ENCODE measurements at places on chromosomes 6 and 20.
A peak's percentile ranks its signal among the peaks of the same experiment; 100 is the strongest.

DNA sequence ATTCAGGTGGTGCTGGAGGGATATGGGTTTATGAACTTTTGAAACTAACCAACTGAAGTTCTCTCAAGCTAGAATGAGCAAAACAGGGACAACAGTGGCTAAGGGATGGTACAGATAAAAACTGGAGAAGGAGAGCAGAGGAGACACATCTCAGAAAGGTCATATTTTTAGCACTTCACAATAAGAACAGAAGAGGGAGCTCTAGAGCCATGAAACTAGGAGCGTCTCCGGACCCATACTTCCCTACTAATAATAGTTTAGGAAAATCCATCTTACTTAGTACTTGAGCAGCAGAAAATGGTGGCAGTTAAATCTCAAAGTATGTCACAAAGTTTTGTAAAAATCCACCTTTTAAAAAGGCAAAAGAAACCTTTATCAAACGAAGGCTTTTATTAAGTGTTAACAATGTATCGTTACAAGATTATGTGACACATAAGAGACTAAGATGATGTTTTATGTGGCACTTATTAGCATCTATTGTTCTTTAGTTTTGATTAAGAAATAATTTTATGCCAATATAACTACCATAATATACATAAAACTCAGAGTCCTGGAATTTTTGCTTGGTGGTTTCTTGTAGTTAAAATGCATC, 278.6 kb downstream of the TBC1D32 start:
- DNase-seq: peak; percentile 53

GRCh38 chr20:44489931-44490330, 14.3 kb downstream of the TTPAL start:
- DNase-seq: no peak

DNA sequence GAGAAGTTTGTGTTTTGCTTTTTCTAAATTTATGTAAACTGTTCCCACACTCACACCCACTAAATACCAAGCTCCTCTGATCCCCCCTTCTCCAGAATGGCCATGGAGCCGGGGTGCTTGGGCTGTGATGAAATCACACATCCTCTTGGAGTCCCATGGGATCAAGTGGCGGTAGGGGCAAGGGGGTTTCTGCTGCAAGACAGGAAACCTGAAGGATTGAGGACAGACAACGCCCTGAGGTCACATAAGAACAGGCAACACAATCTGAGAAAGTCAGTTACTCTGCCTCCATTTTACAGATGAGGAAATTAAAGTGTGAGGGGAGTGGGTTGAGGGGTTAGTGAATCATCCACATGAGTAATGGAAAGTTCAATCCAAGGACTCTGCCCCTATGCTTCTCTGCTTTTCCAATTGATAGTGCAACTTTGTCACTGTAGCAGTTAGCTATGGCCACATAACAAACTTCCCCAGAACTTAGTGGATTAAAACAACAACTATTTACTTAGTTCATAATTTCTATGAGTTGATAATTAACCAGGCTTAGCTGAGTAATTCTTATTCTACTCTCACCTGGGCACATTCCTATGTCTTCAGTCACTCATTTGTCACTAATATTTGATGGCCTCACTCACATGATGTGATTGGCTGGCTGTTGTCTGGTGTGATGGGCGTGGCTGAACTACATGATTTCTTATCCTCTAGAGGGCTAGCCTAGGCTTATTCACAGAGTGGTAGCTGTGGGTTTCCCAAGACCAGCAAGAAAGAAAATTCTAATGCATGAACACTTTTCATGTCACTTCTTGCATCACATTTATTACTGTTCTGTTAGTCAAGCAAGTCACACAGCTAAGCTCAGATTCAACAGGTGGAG, 311.1 kb upstream of the RNF24 start:
- DNase-seq: no peak

GRCh38 chr20:5945963-5946362, 4.4 kb downstream of the TRMT6 start:
- DNase-seq: peak; percentile 21

GRCh38 chr20:51360451-51361201, 181.9 kb downstream of the NFATC2 start:
- DNase-seq: no peak

GRCh38 chr20:57167971-57168701, 98.3 kb downstream of the BMP7 start:
- no peak for DNase-seq

DNA sequence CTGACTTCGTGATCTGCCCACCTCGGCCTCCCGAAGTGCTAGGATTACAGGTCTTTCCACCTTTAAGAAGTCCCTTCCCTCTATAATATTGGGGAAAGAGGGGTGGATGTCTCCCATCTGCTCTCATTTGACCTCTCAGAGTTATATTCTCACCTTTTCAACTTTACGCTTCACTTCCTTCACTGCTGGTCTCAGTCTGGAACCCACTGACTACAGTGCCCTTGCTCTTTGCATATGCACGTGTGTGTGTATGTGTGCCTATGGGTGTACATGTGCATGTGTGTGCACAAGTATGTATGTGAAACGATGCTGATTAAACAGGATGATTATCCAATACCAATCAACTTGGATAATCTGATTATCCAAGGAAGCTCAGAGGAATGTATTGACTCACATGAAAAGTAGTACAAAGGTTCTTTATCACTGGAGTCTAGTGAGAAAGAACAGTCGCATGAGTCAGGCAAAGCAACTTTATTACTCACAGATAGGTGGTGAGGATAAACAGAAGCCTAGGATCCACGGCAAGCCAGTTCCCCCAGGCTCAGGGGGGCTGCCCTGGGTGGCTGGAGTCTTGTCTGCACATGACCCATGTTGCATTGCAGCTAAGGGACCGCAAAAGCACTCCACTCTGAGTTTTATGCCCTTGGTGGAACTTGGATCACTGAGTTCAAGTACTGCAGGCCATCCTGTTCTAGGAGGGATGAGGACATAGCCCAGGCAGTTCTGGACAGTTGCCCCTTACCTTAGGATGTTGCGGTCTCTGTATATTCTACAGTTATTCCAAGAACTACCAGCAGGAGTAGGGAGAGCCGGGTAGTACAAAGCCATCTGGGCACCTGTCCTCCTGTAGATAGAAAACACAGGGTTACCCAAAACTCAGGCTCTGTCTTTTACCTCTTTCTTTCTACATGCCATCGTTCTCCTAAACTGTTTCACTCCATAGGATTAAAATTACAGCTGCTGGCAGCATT, 50.9 kb downstream of the SNRNP48 start:
- DNase-seq: peak; percentile 41

DNA sequence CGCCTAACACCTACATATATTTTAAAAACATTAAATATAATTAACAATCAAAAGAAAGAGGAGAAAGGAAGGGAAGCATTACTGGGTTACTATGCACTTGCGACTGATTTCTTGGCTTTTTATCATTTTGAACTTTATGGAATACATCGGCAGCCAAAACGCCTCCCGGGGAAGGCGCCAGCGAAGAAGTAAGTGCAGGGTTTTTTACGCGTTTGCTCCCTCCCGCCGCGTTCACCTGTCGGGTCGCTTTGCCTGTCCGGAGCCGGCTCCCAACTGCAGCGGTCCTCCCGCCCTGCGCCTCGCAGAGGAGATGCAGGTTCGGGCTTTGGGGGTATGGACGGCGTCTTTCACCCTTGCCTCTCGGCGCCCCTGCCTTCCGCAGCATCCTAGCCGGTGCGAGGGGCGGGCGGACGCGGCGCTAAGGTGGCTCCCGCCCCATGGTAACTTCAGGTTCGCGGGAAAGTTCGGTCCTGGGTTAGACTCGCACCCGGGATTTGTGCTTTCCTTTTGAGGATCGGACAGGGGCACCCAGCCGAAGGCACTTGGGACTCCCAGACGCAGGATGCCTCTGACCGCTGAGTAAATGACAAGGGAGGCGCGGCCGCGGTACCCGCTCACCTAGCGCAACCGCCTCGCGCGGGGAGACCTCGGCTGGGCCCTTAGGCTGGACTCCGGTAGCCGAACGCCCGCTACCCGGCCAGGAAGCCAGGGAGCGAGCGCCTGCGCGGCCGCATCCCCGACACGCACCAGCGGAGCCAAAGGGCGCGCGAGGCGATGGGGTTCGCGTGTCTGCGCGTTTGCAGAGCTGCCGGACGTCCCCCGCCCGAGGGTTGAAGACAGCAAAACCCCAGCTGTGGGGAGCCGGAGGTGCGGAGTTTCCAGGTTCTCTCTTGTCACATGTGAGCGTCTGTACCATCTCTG, 891 bp downstream of the RSPO3 start:
- DNase-seq: no peak

- peak; percentile 49 for DNase-seq
These were observed 5.7 kb upstream of the TMEM30A start for GRCh38 chr6:75290136-75290945.

DNA sequence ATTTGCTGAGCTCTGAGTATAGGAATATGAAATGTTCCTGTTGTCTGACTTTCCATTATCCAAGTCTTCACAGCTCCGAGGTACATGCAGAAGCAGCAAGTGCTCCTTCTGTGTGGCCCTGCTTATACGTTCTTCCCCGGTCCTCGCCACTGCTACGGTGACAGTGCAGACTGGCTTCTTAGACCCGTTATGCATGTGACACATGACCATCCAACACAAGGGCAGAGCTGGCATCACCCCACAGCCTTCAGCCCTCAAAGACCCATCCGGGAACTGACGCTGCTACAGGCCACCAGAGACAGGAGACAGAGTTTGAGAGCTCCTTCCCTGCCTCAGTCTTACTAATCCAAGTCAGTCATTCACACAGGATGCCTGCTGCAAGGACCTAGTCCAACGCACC, 70.4 kb downstream of the TRAM2 start:
- DNase-seq: no peak

DNA sequence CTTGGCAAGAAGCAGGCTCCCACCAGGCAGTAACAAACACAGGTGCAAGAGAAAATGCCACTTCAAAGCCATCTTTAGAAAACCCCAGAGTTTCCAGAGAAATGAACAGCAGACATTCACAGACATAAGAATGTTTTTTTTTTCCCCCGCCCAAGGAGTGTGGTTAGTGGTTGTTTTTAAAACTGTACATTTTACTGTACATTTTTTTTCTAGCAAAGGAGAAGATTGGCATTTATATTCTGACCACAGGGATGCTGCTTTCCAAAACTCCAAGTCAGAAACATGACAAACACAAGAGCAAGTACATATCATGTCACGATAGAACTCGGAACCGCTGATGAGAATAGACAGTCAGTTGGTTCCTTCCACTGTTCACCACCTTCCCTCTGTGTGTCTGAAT, 197.9 kb downstream of the LRFN2 start:
- no peak for DNase-seq

DNA sequence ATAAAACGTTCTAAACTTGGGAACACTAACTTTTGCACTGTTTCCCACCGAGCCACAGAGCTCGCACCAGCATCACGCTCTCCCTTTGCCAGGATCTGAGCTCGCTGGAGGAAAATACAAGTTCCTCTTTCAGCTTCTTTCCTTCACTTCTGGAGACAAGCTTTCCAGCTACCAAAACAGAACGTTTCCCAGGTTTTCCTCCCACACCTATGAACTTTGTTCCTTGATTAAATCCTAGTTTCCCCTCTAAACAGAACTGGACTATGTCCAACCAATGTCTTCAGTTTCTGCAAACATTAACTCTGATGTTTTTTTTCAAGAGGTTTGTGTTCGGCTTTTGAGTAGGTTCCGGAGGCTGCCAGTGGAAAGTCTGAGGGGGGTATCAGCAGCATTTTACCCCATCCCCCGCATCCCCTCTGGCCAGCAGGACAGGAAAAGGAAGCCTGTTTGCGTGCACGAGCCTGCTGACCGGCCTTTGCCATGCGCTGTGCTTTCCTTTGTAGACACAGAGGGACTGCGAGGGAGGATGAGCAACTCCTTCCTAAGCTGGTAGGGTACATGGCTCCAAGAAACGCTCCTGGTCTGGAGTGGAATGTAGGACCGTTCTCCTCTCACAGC, 135.5 kb downstream of the LY86 start:
- DNase-seq: peak; percentile 42

- DNase-seq: no peak
These were observed 30.9 kb downstream of the FRMD1 start for GRCh38 chr6:168047841-168048723.

DNA sequence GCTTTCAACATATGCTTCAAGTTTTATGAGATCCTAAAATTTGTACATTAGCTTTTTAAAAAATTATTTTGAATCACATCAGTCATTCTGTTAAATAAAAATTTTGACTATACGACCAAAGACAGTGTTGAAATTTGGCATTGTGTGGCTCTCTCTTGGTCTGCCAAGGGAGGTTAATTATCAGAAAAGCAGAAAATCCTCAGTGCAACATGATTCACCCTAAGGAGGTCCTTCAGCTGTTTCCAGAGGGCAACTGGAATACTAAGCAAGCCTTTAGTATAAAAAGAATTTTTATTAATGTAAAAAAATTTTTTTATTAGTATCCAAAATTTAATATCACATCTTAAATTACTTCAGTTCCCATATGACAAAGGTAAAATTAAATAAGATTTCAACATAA, 23.1 kb upstream of the TMEM244 start:
- no peak for DNase-seq

DNA sequence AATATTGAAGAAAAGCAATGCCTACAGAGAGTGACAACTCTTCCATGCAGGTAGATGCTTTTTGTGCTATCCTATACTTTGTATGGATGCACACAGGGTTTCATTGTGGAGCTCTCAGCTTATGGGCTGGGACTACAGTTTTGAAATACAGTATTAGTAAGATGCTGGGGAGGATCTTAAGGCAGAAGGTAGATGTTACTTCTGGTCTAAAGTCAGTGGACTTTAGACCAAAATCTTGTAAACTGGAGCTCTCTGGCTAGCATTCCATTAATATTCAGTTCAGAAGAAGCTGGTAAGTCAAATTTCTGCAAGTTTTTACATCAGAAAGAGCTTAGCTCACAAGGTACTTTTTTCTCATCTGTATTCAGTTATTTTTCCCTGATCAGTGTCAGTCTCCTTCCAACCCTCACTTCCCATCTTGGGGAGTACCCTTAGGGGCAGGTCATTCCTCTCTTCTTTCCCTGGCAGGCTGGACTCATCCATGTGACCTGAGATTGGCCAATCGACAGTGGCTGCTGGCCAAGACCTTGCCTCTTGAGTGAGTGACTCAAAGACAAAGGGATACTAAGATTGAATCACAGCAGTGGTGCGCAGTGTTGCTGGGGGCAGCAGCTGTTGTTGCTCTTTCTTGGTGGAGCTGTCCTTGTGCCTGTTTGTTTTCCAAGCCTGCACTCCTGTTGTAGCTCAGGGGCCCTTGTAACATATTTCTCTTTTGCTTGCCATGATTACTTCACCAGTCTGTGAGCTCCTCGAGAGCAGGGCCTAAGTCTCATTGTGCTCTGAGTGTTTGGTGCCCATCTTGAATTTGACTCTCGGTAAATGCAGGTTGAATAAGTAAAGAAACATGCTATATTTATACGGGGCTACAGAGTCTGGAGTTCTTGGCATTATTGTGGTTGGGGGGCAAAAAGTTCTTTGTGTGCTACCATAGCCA, 2.8 kb upstream of the PHF20 start:
- DNase-seq: peak; percentile 95

DNA sequence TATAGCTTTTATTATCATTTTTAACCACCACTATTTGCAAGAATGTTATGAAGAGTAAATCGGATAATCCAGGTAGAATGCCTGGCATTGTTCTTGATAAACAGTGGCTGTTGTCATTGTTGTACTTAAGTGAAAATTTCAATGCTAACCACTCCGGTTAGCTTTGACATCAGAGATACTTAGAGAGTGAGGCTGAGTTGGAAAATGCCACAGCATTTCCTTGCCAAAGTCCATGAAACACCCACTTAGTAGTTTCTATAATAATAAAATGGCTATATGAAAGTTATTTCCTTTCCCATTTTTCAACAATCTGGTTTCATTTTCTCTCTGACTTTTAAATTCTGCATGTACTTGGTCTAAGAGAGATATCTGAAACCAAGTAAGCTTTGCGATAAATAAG, 132.0 kb downstream of the CDK19 start:
- no peak for DNase-seq

GRCh38 chr6:168923171-168923570, 330.5 kb downstream of the THBS2 start:
- no peak for DNase-seq

GRCh38 chr6:134911547-134911946, 38.4 kb downstream of the ALDH8A1 start:
- DNase-seq: peak; percentile 57
